ENCODE measurements at places on chromosomes 2 and 18.
A peak's percentile ranks its signal among the peaks of the same experiment; 100 is the strongest.

GRCh38 chr2:47072728-47073191 lies 82.3 kb downstream of the STPG4 start:
- no peak for DNase-seq

DNA sequence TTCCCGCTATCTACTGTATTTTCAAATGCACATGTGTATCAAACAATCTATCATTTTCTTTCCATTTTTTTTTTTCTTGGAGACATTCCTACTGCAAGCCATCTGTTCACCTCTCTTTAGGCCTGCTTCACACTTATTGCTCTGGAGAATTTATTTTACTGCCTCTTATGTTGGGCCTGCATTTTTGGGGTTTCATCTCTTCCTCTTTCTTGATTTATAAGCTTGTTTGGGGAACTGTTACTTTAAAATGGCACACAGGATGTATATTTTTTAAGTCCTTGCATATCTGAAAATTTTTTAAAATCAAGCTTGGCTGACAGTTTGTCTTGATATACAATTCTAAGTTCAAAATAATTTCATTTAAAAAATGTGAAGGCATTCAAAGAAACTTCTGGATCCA lies 3.5 kb upstream of the RAB27B start:
- DNase-seq, result no peak

DNA sequence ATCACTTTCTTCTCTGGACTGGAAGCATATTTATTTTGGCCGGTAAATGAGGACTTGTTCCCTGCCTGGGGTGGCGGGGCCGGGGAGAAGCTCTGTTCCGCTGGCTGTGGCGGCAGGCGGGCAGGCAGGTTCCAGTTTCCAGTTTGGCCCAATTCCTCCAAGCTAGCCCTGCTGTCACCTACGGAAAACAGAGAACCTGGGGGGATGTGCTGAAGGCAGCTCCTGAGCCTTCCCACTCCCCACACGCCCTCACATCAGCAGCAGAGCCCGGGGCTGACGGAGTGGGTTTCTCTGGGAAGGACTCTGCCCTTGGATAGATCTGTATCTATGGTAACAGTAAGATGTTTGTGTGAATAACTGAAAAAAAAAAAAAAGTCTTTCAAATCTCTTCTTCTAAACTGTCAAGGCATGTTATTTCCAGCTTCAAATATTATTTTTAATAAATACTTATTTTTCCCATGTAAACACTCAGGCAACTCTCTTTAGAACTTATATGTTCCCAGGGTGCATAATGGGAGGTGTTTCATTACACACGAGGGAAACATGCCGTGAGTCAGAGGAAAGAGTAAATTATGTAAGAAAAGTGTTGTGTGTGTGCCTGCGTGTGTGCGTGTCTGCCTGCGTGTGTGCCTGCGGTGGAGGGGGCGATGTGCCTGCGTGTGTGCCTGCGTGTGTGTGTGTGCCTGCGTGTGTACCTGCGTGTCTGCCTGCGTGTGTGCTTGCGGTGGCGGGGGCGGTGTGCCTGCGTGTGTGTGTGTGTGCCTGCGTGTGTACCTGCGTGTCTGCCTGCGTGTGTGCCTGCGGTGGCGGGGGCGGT lies 116.1 kb upstream of the ZNF516 start:
- DNase-seq, result no peak

GRCh38 chr18:44062345-44062744 lies 618.3 kb upstream of the SETBP1 start:
- DNase-seq, result no peak

- DNase-seq, result no peak
Observed at GRCh38 chr2:8622199-8622911, 59.5 kb upstream of the ID2 start.

DNA sequence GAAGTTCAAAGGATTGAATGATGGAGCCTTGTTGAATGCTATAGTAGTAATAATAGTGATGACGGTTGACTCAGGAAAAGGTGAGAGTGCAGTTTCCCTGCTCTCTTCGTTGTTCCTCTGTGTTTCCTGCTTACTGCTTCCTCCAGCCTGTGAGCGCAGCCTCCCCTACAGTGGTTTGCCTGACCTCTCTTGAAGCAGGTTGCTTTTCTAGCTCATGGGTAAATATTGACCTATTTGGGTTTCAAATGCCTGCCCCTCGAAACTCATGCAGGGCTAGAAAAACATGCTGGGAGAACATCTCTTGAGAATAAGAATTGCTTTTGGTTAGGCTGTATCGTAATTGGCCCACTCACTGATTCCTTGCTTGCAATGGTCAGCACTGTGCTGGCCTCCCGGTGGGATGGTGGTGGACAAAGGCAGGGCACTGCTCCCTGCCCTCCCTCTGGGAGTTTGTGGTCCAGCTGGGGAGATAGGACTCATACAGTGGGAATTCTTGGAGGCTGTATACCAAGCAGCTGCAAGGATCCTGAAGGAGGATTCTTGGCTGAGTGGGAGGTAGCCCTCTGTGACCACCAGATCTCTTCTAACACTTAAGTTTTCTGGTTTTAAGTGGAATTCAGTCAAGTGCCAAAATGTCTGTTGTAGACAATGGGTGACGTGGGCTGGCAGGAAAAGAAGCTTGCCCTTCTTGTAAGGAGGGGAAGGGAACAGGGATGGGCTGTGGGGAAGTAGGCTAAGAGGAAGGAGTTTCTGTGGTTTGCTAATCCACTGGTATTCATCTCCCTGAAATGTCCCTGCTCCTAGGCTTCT lies 5.4 kb upstream of the RNF181 start:
- no peak for DNase-seq

- no peak for DNase-seq
Observed at GRCh38 chr2:27182346-27182745, 29.5 kb upstream of the ATRAID start.

DNA sequence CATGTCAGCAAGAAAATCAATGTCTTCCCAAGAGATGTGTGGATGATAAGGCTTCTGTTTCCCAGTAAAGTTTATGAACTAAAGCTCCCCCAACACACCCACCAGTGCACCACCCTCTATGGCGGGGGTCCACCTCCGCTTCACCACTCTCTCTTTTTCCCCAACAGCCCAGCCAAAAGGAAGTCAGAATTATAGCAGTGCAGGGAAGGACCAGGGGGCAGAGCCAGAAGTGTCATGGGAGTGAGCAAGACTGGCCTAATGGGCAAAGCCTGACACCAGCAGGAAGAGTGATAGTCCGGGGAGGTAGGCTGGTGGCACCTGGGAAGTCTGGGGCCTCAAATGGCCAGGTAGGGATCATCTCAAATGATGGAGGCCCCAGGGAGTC lies 167.7 kb downstream of the ZFP36L2 start:
- no peak for DNase-seq

DNA sequence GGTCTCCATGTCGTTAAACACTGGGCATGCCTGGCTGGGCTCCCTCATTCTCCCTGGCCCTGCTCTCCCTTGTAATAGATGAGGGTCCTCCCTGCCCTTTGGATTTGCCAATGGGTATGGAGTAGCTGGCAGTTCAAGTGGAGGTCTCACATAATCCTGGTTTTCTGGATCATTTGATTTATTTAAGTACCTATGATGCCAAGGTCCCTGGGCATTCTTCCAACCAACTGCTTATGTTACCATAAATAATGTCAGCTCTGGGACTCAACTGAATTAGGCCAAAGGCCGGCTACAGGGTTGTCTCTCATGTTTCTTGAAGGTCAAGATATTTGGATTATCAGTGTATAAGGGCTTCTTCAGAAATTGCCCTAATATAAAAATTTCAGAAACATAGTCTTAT lies 104.9 kb upstream of the LYPD6 start:
- DNase-seq, result no peak

GRCh38 chr18:40431071-40431985 lies 1523.7 kb upstream of the PIK3C3 start:
- DNase-seq, result no peak

- no peak for DNase-seq
Observed at GRCh38 chr2:106638043-106638442, 150.9 kb downstream of the CD8B2 start.

GRCh38 chr2:237533668-237534161 lies 32.7 kb upstream of the PRLH start:
- DNase-seq, result no peak

- peak; percentile 14 for DNase-seq
Observed at GRCh38 chr2:235669269-235669831, 175.5 kb downstream of the AGAP1 start.

DNA sequence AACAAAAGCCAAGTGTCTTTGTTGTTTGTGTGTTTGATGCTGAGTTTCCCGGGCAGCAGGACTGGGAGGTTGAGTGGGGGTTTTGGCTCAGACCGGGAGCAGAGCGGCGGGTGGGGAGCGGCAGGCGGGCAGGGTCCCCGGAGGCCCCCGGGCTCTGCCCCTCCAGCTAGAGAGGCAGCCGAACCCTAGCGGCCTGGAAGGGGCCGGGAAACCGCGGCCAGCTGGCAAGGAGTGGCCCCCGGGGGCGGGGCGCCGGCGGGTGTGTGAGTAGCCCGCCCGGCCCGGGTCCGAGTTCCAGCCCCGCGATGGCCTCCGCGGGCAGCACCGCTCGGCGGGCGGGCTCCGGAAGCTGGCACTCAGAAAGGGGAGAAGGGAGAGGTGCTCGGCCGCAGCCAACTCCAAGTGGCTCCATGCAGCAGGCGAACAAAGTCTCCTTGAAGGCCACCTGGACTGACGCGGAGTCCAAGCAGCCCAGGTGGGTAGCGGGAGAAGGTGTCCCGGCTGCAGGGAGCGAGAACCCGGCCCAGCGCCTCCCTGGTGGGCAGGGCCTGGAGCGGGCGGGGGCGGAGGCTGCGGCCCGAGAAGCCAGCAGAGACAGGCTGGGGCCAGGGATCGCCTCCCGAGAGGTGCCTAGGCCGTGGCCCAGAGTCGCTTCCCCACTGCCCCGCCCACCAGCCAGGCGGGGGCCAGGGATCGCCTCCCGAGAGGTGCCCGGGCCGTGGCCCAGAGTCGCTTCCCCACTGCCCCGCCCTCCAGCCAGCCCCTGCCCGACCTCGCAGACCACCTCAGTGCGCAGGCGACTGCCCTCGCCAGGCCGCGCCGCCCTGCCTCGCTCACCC lies at the start of gene ANKRD53:
Gene ANKRD53, plus strand, starts transcription at position 290 of the 839 bp plus-strand sequence. Its CDS starts 16 bp downstream, at position 306.
- DNase-seq, result no peak

DNA sequence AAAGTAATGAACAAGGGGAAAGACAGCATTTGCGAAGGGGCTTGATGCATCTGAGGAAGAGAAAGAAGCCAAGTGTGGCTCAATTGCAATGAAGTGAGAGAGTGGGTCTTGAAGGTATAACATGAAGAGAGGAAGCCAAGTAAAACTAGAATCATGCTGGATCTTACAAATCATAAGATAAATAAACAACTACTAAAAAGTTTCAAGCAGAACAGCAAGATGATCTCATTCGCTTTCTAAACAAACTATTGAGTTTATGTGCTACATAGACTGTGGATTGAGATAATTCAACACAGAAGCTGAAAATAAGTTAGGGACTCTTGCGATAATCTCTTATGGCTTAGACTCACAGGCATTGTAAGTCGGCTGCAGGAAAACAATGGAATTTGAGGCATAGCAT lies 1310.5 kb upstream of the NRXN1 start:
- no peak for DNase-seq

- no peak for DNase-seq
Observed at GRCh38 chr2:42102591-42103450, 55.0 kb downstream of the PKDCC start.

- no peak for DNase-seq
Observed at GRCh38 chr2:48829036-48829435, 73.5 kb upstream of the LHCGR start.

- no peak for DNase-seq
Observed at GRCh38 chr2:145228506-145228905, 708.6 kb upstream of the ZEB2 start.

DNA sequence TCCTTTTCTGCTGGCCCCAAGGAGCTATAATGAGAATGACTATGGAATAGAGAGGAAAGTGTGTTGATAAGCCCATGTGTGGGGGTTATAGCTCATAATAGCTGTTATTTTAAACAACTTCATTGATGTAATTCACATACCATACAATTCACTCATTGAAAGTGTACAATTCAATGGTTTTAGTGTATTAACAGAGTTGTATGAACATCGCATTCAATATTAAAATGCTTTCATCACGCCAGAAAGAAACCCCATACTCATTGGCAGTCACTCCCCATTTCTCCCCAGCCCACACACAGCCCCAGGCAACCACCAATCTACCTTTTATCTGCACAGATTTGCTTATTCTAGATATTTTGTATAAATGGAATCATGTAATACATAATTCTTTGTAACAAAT lies 139.6 kb upstream of the CYP1B1 start:
- DNase-seq, result no peak

- no peak for DNase-seq
Observed at GRCh38 chr2:209208211-209208610, 215.6 kb upstream of the MAP2 start.

DNA sequence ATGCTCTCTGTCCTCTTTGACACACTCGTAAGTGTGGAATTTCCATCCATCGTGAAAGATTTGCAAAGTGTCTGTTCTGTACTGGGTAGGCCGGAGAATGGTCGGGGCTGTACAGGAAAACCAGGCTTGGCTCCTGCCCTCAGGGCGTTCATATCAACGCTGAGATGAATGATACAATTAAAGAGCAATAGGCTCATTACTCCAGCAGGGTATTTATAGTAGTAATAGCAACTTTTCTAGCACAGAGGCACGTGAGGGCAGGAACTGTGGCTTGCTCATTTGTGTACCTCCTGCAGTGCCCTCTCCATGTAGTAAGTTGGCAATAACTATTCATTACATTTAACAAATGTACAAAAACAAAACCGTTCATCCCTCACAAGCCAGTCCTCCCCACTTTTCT lies 5.3 kb upstream of the NCK2 start:
- peak; percentile 29 for DNase-seq

- DNase-seq, result no peak
Observed at GRCh38 chr2:61425605-61426155, 45.2 kb downstream of the USP34 start.

DNA sequence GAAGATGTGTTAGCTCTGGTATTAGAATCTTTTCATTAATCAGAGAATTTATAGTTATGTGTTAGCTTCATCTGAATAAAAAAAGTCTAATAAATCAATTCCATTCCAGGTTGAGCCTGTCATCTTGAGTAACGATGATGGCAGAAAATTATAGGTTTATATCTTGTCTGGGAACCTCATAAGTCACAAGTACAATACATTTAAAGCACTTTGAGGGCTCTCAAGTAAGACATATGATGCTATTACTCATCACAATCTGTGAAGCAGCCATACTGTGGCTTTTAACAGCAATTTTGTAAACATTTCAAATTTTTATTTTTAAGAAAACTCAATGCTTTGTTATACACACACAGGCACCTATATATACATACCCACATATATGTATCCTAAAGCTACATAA lies 484.1 kb upstream of the VRK2 start:
- no peak for DNase-seq

- DNase-seq, result no peak
Observed at GRCh38 chr2:117359266-117359914, 455.1 kb upstream of the DDX18 start.

DNA sequence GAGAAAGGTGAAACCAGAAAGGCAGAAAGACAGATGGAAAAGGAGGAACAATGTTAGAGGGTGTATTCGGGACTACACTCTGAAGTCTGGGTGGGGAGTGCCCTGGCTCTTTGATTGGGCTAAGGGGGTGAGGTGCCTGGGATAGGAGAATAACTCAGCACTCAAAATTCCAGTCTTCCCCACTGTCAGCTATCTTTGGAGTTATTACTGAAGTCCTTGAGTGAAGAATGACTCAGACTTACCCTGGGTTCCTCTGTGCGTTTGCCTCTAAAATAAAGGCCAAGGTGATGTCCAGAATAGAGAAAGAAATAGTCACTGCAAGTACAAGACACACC lies 151.8 kb upstream of the SERPINE2 start:
- no peak for DNase-seq
